ENCODE measurements at places on chromosomes 3 and 15.

DNA sequence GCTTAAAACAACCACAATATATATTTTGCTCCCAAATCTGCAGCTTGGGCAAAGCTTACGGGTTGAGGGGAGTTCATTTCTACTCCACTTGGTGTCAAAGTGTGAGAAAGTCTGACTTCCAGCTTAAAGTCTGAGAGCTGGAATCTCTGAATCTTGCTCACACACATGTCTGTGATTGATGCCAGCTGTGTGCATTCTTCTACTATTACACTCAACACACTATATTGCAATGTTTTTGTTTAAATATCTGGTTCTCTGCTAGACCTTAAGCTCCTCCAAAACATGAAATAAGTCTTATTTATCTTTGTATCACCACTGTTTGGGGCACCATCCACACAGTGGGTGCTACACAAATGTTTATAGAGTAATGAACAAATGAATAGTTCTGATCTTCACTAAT lies 36.7 kb upstream of the SECISBP2L start:
- DNase-seq: no peak

GRCh38 chr3:42490243-42490642 lies 12.2 kb upstream of the VIPR1 start:
- DNase-seq: no peak

- DNase-seq: no peak
Observed at GRCh38 chr3:28287046-28287445, 45.6 kb downstream of the CMC1 start.

GRCh38 chr3:13072239-13072599 lies 1.0 kb downstream of the IQSEC1 start:
- DNase-seq: no peak
